H4 (cell line): ENCODE measurements at places on chromosomes 12 and 14.
A peak's percentile ranks its signal among the peaks of the same experiment; 100 is the strongest.

GRCh38 chr14:103894034-103894722 lies 34.1 kb upstream of the TDRD9 start:
- no peak for DNase-seq

- DNase-seq, result no peak
Measured at GRCh38 chr12:110012659-110013058, 13.4 kb downstream of the ANKRD13A start.

GRCh38 chr14:29990993-29991392 lies 63.3 kb upstream of the PRKD1 start:
- DNase-seq, result no peak

- DNase-seq, result no peak
Measured at GRCh38 chr14:58963873-58964597, 224.4 kb upstream of the DAAM1 start.

GRCh38 chr12:123655420-123655819 lies 15.5 kb upstream of the TCTN2 start:
- no peak for DNase-seq

DNA sequence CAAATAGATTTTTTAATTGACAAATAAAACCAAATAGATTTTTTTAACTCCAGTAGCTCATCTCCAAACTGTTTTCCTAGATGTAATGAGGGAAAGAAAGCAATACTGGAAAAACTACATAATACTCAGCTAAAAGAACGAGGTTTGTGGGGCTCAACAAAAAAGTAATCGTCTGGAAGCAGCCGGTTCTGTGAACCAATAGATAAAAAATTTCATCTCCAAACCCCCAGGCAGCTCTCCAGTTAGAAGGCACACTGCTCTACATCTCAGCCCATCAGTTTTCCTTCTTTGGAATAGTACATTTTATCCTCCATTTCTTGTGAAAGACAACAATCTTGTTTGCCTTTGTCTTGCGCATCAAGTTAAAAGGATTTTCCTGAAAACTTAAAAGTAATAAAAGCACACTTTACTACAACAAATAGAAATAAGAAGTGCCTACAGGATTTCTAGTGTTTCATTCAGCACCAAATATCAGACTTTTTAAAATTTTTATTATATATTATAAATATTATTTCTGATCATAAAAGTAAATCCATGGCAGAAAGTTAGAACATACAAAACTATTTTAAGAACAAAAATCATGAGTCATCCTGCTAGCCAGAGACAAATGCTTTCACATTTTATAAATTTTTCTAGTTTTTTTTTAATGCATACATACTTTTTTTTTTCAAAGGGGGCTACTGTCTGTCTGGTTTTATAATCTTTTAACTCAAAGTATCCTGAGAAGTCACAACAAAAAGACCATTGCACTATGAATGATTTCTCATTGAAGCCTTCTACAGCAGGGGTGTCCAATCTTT lies 67.7 kb downstream of the EPS8 start:
- DNase-seq, result no peak

DNA sequence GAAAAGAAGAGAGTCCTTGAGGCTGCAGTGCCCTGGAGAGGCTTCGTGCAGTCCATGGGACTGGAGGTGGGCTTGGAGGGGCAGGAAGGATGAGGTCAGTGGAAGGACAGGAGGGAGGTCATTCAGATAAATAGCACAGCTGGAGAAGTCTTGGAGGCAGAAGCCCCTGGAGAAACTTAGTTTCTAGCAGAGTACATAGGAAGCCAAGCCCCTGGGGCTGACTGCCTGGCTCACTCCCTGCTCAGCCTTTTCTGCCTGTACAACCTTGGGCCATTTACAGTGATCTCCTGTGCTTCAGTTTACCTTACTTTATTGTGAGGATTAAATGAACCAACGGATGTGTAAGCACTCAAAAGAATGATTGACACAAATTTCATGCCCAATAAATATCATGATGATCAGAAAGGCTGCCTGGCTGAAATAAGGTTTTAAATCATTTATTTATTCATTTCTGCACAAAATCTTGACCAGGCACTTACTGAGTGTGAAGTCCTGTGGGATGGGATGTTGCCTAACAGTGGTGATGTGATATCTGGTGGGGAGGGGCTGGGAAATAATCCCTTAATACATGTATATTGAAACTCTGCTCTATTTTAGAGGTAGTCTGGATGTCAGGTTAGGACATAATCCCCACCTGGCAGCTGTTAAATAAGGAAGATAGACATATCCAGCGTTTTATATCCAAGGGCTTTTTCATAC lies 54.3 kb downstream of the PLEKHG7 start:
- no peak for DNase-seq

GRCh38 chr12:76569685-76570604 lies 10.4 kb upstream of the OSBPL8 start:
- DNase-seq, result no peak

- DNase-seq, result no peak
Measured at GRCh38 chr14:92199763-92200162, 78.0 kb downstream of the CPSF2 start.

- DNase-seq, result no peak
Measured at GRCh38 chr14:82138431-82138830, 604.8 kb upstream of the SEL1L start.

DNA sequence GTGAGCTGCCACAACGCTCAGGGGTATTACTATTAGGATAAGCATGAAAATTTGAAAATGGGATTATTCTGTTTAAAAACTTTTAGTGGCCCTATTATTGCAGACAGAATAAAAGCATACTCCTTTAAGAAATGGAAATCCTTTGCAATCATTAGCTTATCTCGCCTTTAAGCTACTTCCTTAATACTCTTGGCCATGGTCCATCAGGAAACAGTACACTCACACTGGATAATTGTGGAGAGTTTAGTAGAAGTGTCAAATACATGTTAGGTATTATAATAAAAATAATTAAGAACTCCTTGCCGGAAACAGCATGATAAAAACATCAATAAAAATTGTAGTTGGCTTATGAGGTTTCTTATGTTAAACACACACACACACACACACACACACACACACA lies 100.4 kb upstream of the PPFIA2 start:
- DNase-seq, result no peak

GRCh38 chr14:69615496-69616407 lies 4.4 kb downstream of the SUSD6 start:
- DNase-seq, result peak; percentile 64

DNA sequence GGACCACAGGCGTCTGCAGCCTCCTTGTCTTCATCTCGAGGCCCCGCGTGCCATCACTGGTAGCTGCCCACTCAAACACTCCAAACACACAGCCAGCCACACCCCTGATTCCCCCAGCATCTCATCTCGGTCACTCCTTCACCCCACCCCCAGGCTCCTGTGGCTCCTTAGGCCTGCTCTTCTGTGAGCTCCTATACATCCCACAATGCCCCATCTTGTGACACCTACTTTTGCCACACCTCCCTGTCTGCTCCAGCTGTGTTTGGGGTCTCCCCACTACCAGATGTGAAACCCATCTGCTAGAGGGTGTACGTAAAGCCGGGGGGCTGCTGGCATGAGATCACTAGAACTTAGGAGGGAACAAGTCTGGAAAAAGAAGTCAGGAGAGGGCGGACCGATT lies 4.1 kb downstream of the AKT1 start:
- DNase-seq, result no peak

- no peak for DNase-seq
Measured at GRCh38 chr12:90167518-90168208, 459.0 kb upstream of the ATP2B1 start.

- DNase-seq, result no peak
Measured at GRCh38 chr12:1628666-1629337, at the start of gene WNT5B. WNT5B (plus strand) TSS chr12:1629231; CDS start chr12:1631355, 2,124 bp downstream.

DNA sequence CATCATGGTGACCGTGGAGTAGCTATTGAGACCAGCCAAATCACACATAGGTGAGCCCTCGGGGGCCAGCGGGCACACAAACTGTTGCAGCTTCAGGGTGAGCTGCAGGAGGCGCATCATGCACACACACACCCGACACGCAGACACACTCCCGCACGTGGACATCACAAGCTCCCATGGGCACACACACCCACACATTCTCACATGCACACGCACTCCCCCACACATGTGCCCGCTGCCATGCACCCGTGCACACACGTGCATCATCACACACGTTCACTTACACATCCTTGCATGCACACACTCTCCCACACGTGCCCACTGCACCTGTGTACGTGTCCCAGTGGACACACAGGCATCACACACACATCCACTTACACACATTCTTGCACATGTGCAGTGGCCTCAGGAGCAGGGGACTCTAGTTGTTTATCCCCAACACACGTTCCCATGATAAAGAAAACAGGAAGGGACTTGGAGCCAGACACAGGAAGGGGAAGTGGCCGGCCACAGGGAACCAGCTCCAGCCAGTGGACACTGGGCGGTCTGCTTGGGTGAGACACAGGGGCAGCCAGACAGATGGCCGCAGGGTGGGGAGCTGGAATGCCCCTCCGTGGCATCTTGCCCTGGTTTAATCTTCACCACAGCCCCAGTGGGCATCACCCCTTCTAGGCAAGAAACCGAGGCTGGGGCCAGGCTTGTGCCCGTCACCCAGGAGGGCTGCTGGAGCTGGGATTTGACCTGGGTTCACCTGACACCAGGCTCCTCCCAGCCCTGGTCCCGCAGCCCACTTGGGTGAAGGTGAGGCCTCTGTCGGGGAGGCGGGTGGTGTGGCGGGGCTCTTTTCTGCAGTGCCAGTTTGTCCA lies 49.7 kb downstream of the CYP46A1 start:
- no peak for DNase-seq

DNA sequence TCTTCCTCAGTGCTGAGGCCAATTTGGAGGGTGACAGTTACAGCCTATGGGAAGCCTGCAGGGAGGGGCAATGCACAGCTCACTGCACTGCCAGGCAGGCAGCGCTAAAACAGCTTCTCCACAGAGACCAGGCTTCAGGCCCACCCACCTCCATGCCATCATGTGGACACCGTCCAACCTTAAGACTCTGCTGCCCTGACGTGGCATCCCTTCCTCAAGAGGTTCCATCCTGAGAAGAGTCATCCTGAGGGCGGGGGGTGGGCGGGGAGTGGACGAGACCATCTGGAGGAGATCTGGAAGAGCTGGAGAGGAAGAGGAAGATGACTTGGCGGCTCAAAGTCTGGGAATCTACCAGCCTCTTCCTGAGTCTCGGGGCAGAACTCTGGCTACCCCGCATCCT lies 8.4 kb upstream of the ACVRL1 start:
- DNase-seq, result peak; percentile 73

GRCh38 chr14:34619471-34619870 lies 10.5 kb downstream of the SNX6 start:
- DNase-seq, result no peak

GRCh38 chr14:25406818-25407217 lies 356.9 kb upstream of the STXBP6 start:
- peak; percentile 30 for DNase-seq

GRCh38 chr14:51738754-51739153 lies 87.0 kb downstream of the FRMD6 start:
- no peak for DNase-seq

- DNase-seq, result no peak
Measured at GRCh38 chr12:113292091-113292490, 42.8 kb downstream of the SLC8B1 start.

DNA sequence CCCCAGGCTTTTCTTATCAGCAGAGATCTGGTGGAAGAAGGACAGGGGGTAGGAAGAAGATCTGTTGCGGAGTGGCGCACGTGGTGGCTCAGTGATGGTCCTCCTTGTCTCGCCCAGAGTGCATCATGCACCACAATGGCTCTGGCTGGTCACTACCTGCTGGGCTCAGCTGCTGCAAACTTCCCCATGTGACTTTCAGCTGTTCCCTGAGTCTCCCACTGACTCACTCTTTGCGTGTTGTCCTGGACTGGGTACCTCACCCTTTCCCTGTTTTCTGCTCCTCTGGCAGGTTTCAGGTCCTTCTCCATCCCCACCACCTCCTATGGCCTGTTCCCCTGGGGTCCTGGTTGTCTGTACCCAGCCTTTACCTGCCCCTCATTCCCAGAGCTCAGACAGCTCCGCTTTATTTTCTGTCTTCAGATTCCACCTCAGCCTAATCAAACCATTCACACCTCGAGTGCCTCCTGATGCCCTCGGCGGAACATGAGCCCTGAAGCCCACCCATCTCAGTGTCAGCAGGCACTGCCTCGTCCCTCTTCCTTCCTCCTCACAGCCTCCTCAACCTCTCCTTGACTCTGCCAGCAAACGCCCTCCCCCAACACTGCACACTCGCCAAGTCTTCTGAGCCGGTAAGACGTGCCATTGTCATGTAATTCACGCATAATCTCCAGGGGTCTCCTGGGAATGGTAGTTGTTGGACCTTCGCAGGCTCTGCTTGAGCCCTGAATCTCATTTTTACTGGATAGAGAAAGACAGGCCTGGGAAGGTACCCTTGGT lies 1.8 kb downstream of the C1R start:
- DNase-seq, result no peak

DNA sequence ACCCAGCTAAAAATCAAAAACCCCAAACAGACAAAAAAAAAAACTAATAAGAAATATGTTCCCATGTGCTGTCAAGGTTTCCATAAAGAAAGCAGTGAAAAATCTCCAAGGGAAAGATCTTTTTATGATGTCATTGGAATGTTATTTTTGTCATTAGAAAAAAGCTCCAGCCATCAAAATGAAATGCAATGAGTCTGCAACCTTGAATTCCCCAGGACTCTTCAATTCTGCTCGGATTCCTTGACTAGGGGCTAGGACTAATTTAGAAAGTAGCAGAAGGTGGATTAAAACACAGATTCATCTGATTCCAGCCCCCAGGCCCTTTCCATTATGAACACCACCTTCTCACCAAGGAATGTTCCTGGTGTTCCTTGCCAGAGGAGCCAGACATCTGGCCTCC lies 6.0 kb upstream of the PCNX1 start:
- DNase-seq, result no peak

GRCh38 chr14:33996462-33996861 lies 45.6 kb upstream of the EGLN3 start:
- DNase-seq, result no peak

DNA sequence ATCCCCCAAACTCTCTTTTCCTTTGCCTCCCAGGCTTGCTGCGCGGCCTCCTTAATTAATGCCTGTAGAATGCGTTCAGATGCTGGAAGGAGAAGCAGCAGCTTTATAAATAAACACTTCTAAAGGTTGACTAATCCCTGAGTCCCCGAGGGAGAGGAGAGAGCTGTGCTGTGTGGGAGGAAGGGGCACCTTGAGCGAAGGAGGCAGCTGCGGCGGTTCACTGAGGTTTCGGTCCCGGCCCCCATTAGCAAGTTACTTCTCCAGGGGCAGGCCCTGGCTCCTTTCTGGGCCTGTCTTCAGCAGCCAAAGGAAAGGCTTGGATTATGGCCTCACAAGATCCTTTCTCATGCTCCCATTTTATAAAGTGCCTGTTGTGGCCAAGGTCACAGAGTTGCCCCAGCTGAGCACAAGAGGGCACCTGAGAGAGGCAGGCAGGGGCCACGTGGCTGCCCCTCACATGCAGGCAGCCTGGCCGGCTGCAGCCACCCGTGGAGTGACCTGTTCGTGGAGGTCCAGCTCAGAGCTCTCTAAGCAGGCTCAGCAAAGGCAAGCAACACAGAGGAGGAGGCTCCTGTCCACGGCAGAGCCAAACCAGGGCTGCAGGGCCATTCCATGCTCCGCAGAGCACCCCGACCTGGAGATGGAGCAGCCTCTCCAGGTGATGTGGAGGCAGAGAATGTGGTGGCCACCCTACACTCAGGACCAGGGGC lies 15.0 kb upstream of the CACNA2D4 start:
- DNase-seq, result peak; percentile 50

- DNase-seq, result no peak
Measured at GRCh38 chr14:76376878-76377734, 1.2 kb downstream of the ESRRB start.
